ENCODE measurements at places on chromosomes 12 and 14.

DNA sequence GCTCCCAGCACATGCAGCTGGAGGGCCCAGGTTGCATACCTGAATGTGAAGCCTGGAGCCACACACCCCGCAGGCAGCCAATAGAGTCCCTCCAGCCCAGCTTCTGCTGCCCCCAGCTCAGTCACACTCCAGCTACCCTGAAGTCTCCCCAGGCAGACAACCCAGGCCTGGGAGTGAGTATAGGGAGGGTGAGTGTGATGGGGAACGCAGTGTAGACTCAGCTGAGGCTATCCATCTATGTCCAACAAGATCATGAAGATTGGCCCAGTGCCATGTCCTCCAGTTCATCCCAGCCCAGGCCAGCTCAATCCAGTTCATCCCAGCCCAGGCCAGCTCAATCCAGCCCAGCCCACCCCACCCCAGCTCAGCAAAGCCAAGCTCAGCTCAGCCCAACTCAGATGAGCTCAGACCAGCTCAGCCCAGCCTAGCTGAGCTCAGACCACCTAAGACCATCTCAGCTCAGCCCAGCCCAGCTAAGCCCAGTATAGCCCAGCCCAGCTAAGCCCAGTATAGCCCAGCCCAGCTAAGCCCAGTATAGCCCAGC, 330.4 kb downstream of the TMEM121 start:
- no peak for ATAC-seq

DNA sequence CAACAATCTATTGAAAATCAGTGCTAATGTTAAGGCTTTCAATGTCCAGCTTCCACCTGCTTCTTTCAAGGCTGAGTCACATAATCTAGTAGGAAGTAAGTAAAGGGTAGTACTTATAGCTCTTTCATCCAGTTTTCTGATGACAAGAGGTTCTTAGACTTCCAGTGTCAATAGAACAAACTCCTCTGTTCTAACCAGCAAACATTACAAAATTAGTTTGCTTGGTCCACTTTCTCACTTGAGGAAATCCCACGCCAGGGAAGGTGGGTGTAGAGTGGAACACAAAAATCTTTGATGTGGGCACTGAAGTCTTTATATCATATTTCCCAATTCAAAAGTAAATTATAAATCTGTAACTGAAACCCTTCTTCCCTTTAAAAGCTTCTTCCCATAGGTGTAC, 2.6 kb downstream of the NPC2 start:
- no peak for ATAC-seq

- ATAC-seq, result no peak
Observed at GRCh38 chr14:93713726-93714405, 74.4 kb downstream of the PRIMA1 start.

GRCh38 chr12:112183141-112184021, 58.0 kb downstream of the TRAFD1 start:
- peak; percentile 71 for ATAC-seq

- peak; percentile 66 for ATAC-seq
Observed at GRCh38 chr12:47079981-47080724, 394 bp upstream of the AMIGO2 start.

DNA sequence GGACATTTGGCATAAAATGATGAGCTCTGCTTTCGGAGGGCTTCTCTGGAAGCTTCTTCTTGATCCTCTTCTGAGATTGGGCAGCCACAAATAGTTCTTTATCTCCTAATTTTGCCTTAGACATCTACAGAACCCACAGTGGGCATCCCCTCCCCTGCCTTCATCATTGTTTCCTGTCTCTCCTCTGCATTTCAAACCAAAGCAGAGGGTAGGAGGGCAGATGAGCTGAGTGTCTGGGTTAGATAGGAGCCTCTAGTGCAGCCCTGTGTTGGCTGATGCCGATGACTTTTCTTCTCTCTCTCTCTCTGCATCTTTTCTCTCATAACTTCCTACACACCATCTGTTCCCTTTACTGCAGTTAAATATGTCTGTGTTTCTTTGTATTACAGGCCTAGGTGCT, 8.5 kb upstream of the IL26 start:
- ATAC-seq, result no peak

DNA sequence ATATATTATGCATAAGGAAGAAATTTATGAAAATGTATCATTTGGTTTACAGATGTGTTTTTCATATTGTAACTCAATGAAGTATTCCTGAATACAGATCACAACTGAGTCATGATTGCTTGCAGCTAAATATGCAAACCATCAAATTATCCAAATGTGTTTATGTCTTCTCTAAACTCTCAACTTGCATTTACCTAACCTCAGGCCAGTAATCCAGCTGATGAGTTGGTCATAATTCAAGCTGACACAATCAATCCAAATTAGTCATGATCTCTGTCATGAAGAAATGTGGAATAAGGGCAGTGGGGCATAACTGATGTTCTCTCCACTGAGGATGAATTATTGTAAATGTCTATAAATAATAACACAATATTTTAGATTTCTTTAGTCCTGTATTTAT, 104.8 kb upstream of the CNTN1 start:
- ATAC-seq, result no peak

DNA sequence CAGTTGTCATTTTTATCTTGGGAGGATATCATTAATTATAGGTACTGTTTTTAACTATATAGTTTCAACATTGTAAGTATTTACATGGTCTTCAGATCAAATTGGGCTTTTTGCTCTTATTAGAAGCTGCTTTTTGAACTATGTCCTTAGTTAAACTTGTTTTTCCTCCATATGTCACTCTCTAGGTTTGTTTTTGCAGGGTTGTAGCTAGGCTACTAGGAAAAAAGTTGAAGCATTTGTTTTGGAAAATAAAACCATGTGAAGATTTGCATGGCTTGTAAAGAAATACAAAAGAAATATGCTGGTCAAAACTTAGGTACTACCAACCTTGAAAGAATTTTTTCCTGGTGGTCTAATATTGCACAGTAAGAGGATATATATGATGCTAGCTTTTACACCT, 3.4 kb downstream of the ARID2 start:
- ATAC-seq, result no peak

GRCh38 chr12:123984903-123985302, 11.9 kb downstream of the ZNF664 start:
- ATAC-seq, result no peak

DNA sequence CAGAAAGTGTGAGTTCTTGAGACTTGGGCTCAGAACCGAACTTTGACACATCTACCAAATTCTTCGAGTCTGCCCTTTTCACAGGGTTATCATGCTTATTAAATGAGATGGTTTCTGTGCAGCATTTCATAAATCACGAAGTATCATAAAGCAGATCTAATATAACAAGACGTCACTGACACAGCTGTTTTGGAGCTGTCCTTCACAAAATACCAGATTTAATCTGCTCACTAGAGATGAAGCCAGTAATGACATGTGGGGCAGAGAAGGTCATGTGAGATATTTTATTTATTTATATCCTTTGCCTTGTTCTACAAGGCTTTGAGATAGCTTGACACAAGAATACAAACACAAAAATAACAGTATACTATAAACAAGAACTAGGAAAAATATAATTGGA, 127.0 kb downstream of the RPAP3 start:
- no peak for ATAC-seq

- no peak for ATAC-seq
Observed at GRCh38 chr12:10652192-10652591, 21.7 kb downstream of the STYK1 start.

DNA sequence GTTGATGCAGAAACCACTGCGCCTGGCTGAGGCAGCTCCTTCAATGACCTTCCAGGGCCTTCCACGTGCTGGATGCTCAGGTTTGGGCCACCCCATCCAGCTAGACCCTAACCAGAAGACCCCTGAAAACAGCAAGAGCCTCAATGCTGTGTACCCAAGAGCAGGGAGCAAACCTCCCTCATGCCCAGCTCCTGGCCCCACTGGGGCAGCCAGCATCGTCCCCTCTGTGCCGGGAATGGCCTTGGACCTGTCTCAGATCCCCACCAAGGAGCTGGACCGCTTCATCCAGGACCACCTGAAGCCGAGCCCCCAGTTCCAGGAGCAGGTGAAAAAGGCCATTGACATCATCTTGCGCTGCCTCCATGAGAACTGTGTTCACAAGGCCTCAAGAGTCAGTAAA, 10.5 kb downstream of the OAS3 start:
- no peak for ATAC-seq

DNA sequence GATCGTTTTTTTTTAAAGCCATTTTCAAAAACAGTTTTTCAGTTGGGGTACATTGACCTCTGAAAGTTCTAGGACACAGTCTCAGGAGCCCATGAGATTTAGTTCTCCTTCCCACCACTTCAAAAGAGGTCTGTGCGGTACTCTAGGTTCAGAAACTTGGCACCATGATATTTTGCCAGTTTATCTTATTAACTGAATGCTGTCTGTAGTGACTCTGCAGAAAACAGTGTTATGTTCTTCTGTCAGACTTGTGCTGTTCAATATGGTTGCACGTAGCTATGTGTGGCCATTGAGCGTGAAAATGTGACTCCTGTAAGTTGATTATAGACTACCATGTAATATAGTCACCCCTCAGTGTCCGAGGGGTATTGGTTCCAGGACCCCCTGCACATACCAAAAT, 35.9 kb downstream of the CRADD start:
- no peak for ATAC-seq

DNA sequence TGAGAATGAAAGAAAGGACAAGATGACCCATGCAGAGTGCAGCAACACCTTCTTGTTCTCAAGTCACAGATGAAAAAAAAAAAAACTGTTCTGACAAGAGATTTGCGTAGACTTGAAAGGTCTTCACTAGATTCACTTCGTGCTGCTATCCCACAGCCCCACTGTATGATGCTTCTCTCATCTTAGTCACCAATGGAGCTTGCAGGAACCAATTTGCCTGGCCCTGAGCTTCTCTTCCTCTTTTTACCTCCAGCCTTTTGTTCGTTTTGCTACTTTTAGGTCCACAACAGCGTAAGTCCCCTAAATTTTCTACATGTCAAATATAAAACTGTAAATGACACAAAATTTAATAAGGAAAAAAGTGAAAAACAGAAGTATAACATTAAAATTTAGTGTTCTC, 107.9 kb upstream of the NAP1L1 start:
- ATAC-seq, result peak; percentile 59

- ATAC-seq, result peak; percentile 21
Observed at GRCh38 chr14:76090616-76091391, 60.9 kb upstream of the GPATCH2L start.

DNA sequence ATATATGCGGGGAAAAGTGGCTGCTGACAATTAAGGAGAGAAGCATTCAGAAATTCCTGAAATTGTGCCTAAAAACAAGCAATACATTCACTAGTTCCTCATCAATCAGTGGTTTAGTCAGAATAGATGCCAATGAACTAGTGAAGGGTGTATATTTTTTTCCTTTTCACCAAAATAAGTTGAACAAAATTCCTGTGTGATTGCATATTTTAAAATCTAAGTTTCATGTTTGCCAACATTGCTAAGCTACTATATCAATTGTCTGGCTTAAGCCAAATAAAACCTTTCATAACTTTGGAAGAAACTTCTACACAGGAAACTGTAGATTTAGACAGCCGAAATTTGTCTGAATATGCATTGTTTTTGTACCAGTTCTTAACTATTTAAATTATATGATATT, 8.7 kb downstream of the PRKD1 start:
- no peak for ATAC-seq

- no peak for ATAC-seq
Observed at GRCh38 chr14:53851394-53852090, 105.1 kb downstream of the BMP4 start.

DNA sequence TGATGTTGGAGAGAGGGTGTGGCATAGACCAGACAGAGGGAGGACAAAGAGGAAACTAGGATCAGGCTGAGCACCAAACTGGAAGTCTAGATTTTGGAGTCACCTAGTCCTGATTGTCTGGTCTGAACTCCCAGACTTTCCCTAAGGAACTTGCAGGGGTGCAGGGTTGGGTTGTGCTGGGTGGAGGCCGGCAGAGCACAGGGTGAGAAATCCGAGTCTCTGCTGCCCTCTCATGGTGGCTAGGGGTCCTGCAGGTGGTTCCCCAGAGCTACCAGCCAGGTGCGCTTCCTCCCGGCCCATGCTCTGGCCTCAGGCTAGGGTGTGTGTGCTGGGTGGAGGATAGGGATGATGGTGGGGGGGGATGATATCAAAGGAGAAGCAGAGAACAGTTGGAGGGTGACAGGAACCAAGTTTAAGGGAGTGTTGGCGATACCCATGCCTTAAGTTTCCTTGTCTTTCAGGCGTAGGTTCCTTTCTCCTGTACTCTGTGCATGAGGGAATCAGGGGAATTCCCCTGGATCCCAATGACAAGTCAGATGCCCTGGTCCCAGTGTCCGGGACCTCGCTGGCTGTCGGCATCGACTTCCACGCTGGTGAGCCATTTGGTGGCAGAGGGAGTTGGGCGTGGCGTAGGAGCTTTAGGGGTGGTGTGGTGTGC, 33.5 kb upstream of the NXPH4 start:
- peak; percentile 89 for ATAC-seq

DNA sequence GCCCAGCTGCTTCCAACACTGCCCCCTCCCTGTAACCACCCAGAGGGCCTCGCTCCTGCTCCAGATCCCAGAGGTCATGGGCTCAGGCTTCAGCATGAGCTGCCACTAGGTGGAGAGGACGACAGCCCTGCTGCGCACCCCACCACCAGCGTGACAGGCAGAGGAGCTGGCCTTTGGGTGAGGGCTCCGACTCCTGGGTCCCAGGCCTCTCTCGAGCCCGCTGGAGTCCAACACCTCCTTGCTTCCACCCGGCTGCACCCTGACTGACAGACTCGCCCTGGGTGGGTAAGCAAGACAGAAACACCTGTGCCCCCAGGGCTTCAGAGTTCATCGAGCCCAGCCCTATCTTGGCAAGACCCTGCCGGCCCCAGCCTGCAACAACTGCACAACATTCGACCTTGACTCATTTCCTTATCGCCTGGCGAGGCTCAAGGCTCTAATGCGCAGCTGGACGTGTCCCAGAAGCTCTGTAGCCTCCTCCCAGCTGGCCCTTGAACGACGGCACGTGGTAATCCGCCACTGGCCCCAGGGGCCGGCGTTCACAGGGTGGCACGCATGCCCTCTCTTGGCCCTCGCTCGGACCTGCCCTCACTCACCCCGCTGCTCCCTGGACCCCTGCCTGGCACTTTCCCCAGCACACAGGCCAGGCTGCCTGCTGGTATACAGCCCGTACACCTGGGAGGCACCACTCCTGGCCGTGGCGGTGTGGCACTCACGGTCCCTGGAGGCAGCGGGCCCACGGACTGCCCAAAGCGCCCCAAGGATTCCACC, 28.0 kb downstream of the VPS37B start:
- ATAC-seq, result no peak

GRCh38 chr12:96228566-96229248, 34.5 kb downstream of the ELK3 start:
- ATAC-seq, result no peak

DNA sequence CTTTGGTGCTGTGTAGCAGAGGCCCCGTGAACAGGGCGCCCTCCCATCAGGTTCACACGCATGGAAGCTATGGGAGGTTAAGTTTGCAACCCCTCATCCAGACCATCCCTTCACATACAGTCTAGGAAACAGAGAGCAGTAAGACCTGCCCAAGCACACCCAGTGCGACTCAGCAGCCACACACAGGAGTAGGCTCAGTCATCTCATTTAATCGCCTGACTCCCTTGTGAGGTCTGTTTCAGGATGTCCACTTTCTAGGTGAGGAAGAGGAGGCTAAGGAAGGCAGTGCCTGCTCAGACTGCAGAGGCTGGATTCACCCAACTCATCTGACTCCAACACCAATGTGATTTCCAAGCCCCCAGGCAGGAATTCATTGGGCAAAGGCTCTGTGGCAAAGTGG, 11.9 kb downstream of the BDKRB1 start:
- ATAC-seq, result no peak

All from stimulated activated memory B cell treated with anti-CD40 and anti-IgM and Interleukin-4, amounts not matched to agents 10 μg/mL and 1 μg/mL and 100 μg/mL, for 72 hours (primary cell).